ENCODE measurements at places on chromosomes 5 and 9.

GRCh38 chr9:70466976-70467561 lies 52.6 kb upstream of the KLF9 start:
- no peak overlapping the region for H3K4me3 ChIP-seq
- no peak overlapping the region for H3K27ac ChIP-seq
- DNase-seq = no peak
- no peaks in the 10 kb centered on the region for H3K36me3 ChIP-seq

DNA sequence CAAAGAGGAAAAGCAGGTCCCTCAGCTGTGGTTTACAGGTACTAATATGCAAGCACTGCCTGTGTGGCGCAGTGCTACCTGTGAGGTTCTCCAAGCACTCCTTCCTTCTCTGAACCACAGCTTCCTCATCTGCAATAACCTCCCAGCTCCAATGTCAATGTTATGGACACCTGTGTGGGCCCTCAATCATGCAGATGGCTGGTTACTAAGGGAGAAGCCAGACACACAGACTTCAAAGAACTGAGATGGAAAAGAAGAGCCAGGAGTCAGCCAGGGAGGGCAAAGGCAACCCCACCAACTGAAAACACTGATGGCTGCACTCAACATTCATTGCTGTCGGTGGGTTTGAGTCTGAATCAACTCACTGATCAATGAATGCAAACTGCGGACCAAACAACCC lies 77.7 kb downstream of the NR6A1 start:
- peaks cover 31% of the 10 kb centered on the region for H3K4me1 ChIP-seq
- no peaks in the 10 kb centered on the region for H3K27me3 ChIP-seq
- H3K4me3 ChIP-seq = no peak overlapping the region
- H3K36me3 ChIP-seq = peaks cover 7% of the 10 kb centered on the region
- DNase-seq = no peak

GRCh38 chr5:146945617-146946084 lies 67.1 kb upstream of the PPP2R2B start:
- H3K4me3 ChIP-seq = no peak overlapping the region
- peaks cover 16% of the 10 kb centered on the region for H3K4me1 ChIP-seq
- DNase-seq = no peak

DNA sequence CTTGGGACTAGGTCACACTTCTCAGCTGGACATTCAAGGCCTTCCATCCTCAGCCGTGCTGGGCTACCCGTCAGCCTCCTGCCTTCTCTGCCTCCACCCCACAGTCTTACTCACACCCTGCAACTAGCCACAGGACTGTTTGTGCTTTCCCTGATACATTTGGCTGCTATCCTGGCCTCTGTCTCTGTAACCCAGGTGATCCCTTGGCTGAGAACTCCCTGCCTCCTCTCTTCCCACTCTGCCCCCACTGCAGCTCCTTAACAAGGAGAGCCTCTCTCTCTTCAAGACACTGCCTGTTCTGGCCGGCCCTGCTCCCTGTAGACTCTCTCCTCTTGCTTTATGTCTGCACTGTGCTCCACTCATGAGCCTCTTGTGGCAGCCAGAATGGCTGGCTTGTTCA lies 120.6 kb downstream of the MSX2 start:
- H3K27me3 ChIP-seq = peaks cover 18% of the 10 kb centered on the region
- H3K4me3 ChIP-seq = no peak overlapping the region
- H3K36me3 ChIP-seq = no peaks in the 10 kb centered on the region
- H3K4me1 ChIP-seq = peaks cover 14% of the 10 kb centered on the region
- no peak for DNase-seq

GRCh38 chr5:157108976-157109375 lies at the start of gene HAVCR2:
TSS of gene HAVCR2 (minus strand) at chr5:157109044. CDS start at chr5:157108983, 61 bp downstream.
- peaks cover 2% of the 10 kb centered on the region for H3K4me1 ChIP-seq
- no peak within 1 kb of the TSS for H3K4me3 ChIP-seq
- no peaks in the 10 kb centered on the region for H3K36me3 ChIP-seq
- no peaks in the 10 kb centered on the region for H3K27me3 ChIP-seq
- H3K27ac ChIP-seq = no peak within 1 kb of the TSS
- no peak for DNase-seq

DNA sequence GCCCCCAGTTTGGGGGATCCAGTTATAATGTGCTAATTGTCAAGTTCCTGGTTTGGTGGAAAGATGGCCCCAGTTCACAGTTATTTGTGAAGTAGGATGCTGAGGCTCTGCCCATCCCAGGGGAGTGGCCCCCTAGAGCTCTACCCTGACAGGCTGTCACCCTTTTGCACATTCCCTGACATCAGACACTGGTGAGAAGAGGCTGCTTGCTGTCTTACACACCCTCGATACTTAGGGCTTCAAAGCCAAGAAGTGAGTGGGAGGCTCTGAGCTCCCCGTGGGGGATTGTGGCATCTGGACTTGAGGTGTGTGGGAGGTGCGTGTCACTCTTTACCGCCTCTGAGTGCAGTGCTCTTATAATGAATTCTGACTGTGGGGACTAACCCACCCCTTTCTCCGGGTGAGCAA lies 168.5 kb downstream of the DOCK2 start:
- peaks cover 8% of the 10 kb centered on the region for H3K4me1 ChIP-seq
- no peak overlapping the region for H3K27ac ChIP-seq
- peaks cover 67% of the 10 kb centered on the region for H3K27me3 ChIP-seq
- no peaks in the 10 kb centered on the region for H3K36me3 ChIP-seq
- DNase-seq = no peak

DNA sequence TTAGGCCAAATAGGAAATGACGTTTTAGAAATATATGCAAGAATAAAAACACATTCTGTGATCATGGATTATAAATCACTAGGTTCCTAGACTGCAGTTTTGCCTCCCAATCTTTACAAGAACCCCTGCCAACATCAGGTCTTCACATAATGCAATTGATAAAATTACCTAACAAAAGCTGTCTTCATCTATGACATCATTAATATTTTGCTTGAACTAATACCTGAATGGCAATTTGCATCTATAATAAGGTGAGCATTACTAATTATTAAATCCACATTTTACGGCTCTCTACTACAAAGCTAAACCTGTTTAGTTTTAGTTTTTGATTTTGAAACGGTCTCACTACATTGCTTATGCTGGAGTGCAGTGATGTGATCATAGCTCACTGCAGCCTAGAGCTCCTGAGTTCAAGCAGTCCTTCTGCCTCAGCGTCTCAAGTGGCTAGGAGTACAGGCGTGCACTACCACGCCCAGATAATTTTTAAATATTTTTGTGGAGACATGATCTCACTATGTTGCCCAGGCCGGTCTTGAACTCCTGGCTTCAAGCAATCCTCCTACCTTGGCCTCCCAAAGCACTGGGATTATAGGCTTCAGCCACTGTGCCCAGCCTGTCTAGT lies 218.0 kb downstream of the MLLT3 start:
- no peak overlapping the region for H3K27ac ChIP-seq
- no peaks in the 10 kb centered on the region for H3K27me3 ChIP-seq
- peaks cover 2% of the 10 kb centered on the region for H3K36me3 ChIP-seq
- peaks cover 2% of the 10 kb centered on the region for H3K4me1 ChIP-seq

DNA sequence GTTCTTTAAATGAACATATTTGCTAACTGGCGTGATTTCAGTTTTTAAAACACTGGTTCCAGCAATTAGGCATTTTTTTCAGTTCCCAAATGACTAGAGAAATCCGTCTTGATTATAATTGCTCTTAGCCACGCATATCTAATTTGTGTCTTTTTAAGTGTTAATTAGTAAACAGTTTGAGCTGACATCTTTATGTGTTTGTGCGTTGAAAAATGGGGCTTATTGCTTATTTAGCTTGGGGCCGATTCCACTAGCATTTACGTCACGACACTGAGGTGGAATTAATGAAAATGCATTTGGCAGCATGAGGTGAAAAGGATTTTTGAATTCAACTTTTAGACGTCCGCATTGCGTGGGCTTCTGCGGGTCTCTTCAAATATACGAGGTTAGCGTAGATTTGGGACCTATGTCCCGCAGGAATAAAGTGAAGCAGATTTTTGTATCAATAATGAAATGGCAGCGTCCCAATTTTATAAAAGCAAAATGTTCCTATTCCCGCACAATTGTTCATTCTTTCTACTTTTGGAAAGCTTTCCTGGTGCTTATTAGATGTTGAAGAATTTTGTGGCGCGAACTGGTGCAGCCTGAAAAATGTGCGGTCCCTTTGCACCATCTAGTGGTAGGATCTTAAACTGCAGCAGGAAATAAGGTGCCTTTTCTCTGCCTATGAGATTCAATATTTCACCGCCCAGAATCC lies 122.7 kb upstream of the LMX1B start:
- DNase-seq = no peak
- H3K36me3 ChIP-seq = no peaks in the 10 kb centered on the region
- H3K4me3 ChIP-seq = no peak overlapping the region

DNA sequence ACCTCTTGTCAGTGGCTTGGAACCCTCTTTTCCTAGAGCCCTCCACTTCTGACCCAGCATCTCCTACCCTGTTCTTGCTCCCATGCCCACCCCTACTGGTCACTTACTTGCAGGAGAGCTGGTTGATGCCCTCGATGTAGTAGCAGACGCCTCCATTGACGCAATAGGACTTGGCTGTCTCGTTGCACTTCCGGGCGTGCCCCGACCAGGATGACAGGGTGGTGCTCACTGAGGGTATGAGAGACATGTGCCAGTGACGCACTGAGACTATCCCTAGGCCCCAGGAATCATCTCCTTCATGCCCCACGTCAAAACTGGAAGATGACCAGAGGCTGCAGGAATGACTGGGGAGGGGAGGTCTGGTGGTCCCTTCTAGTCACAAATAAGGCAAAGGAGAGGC lies 76.0 kb downstream of the PSD2 start:
- H3K4me3 ChIP-seq = no peak overlapping the region
- H3K36me3 ChIP-seq = peaks cover 4% of the 10 kb centered on the region
- H3K27ac ChIP-seq = no peak overlapping the region

- peaks cover 1% of the 10 kb centered on the region for H3K36me3 ChIP-seq
- peak overlapping the region; percentile 7 for H3K27ac ChIP-seq
- no peak for DNase-seq
- H3K27me3 ChIP-seq = no peaks in the 10 kb centered on the region
- H3K4me1 ChIP-seq = peaks cover 26% of the 10 kb centered on the region
Observed at GRCh38 chr9:33136721-33137670, 30.1 kb downstream of the B4GALT1 start.

DNA sequence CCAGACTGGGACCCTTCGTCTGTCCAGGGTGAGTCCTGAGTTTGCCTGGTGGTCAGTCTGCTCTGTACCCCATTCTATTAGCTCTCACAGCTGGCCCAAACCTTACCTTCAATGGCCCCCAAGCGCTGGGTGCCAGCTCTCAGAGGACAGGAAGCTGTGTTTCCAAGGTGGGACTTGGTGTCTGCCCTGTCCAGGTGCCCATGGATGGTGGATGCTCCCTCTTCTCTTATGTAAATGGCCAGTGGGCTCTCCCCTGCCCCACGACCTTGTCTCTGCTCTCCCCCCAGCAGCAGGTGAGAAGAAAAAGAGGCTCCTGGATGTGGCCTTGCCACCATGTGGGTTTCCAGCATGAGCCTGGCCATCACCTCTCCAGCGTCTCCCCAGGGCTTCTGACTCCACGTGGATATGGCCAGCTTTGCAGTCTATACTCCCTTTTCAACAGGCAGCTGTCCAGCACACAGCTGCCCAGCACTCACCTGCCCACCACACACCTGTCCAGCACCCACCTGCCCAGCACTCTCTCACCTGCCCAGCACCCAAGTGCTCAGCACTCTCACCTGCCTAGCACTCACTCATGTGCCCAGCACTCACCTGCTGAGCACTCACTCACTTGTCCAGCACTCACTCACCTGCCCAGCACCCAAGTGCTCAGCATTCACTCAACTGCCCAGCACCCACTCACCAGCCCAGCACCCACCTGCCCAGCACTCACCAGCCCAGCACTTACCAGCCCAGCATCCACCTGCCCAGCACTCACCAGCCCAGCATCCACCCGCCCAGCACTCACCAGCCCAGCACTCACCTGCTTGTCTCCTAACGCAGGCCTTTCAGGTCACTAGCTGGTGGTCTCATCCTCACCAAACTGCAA lies 136.2 kb upstream of the IRX2 start:
- H3K27me3 ChIP-seq = peaks cover 32% of the 10 kb centered on the region
- no peak overlapping the region for H3K27ac ChIP-seq
- peak; percentile 3 for DNase-seq
- H3K4me3 ChIP-seq = no peak overlapping the region
- H3K4me1 ChIP-seq = peaks cover 1% of the 10 kb centered on the region

- peak overlapping the region; percentile 69 for H3K27ac ChIP-seq
- H3K4me3 ChIP-seq = no peak overlapping the region
- peaks cover 23% of the 10 kb centered on the region for H3K4me1 ChIP-seq
- no peak for DNase-seq
Observed at GRCh38 chr5:179610109-179610902, 13.2 kb downstream of the HNRNPH1 start.

DNA sequence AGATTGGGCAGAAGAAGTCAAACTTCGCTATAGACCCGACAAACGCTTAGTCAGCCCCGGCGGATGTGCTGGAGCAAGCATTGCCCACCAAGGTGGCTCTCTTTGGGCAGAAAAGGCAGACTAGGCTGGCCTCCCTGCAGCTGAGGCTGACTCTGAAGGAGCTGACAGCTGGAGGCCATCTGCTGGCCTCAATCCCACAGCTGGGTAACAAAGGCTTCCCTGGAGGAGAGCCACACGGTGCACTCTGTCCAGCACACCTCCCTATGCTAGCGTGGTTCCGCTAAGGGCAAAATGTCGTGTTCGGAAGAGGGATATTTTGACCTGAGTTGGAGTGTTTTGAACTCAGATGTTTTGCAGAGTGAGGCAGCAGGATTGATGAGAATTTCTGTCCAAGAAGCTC lies 103.5 kb upstream of the PTCH1 start:
- no peaks in the 10 kb centered on the region for H3K4me1 ChIP-seq
- H3K27me3 ChIP-seq = peaks cover 10% of the 10 kb centered on the region
- H3K4me3 ChIP-seq = no peak overlapping the region
- H3K27ac ChIP-seq = no peak overlapping the region
- DNase-seq = no peak
- H3K36me3 ChIP-seq = no peaks in the 10 kb centered on the region
